ENCODE measurements at places on chromosomes 13 and 19.

GRCh38 chr19:4373601-4374497, 26.5 kb downstream of the SH3GL1 start:
- DNase-seq: no peak

GRCh38 chr13:64482373-64482772, 2747.8 kb downstream of the PCDH9 start:
- no peak for DNase-seq

DNA sequence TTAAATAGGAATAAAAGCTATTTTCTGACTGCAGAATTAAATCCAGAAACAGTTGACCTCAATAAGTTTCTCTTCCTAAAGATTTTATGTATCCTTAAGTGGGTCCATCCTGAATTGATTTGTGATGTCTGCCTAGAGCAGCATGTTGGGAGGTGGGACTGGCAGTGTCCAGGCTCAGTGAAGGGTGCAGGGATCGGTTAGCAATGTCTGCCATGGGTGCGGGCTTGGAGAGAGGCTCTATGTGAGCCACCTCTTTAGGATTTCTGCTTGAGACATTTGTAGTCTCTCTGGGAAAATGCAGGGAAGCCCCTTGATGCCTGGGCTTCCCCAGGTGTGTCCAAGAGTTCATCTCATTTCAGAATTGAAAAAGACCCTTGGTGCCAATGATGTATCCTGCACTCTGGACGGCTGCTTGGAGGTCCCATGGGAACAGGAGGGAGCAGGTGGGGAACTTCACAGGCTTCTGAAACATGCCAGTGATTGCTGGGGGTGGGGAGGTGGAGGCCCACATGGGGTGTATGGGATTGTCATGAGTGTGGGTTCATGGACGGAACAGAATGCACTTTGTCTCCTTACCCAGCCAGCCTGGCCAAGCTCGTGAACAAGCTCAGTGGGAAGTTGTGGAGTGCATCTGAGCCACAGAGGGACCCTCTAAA, 6.2 kb upstream of the COLGALT1 start:
- DNase-seq: no peak

GRCh38 chr19:43765109-43765876, 10.5 kb upstream of the SMG9 start:
- no peak for DNase-seq

DNA sequence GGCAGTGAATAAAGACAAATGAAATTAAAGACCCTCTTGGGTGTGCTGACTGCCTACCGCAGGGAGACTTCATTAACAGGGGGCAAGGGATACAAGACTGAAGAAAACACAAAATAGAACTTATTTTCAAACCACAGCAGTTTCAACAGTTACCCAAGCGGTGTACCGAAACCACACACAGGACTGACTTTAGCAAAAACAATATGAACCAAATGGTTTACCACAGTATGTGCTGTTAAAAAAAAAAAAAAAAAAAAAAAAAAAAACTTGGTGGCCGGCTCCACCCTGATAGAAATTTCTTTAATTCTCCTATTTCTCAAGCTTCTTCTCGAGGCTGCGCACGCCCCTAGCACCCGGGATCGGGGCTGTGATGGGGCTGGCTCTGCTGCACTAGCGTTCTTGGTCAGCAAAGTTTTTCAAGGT, 42.6 kb downstream of the KLF2 start:
- DNase-seq: no peak

DNA sequence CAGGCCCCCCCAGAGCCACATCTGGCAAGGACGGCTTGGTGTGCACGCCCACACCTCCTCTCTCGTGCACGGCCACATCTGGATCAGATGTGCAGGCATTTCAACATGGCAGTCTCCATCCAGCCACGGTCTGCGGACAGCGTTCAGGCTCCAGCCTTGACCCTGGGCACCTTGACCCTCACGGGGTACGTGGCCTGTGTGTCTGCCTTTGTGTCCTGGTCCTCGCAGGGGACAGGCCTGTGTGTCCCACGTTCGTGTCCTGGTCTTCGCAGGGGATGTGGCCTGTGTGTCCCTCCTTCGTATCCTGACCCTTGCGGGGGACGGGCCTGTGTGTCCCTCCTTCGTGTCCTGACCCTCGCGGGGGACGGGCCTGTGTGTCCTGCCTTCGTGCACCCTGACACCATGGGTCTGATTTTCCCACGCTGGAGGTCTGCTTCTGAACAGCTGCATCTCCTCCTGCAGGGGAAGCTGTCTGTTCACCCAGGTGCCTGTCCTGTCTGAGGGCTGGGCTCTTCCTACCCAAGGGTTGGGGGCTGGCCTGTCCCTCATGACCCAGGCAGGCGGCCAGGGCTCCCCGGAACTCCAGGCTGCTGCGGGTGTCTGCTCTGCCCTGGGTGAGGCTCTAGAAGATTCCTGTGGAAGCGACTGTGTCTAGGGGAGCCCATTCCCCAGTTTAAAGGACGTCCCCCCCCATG, 25.3 kb downstream of the RASA3 start:
- no peak for DNase-seq

DNA sequence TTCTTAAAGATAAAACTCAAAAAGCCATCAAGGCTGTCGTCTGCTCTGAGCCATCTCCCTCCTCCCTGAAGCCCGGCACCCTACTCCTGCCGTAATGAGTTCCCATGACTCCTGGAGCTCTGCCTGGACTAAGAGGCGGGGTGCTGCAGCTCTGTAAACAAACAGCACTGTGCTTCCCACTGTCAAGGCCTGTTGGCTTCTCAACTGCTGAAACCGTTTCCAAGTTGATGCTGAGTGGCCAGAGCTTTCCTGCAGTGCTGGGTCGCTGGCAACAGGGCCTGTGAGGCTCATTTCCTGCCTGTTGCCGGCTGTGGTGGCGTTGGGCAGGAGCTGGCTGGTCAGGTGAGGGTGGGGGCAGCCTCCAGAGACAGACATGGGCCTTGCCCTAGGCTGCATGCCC, 26.7 kb upstream of the ISYNA1 start:
- DNase-seq: peak; percentile 94

DNA sequence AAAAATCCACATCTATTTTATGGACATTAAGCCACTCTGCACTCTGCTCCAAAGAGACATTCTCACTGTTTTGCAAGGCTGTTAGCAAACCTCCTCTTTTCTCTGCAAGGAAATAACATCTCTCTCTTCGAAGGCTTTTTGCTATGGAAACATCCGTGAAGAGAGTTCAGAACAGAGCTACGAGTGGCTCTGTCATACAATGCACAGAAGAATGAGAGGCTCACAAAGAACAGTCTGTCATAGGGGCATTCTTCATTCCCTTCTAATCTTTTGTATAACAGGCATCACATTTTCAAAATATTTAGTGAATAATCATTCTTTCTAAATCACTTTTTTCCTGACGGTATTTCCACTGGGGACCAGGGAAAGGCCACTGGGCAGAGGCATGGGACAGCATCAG, 346.1 kb downstream of the IRS2 start:
- DNase-seq: no peak

GRCh38 chr19:9916719-9917118, 19.6 kb downstream of the OLFM2 start:
- DNase-seq: no peak

- no peak for DNase-seq
Measured at GRCh38 chr13:51222686-51223559, 725 bp downstream of the FAM124A start.

- no peak for DNase-seq
Measured at GRCh38 chr13:87453244-87453643, 217.9 kb upstream of the SLITRK5 start.

DNA sequence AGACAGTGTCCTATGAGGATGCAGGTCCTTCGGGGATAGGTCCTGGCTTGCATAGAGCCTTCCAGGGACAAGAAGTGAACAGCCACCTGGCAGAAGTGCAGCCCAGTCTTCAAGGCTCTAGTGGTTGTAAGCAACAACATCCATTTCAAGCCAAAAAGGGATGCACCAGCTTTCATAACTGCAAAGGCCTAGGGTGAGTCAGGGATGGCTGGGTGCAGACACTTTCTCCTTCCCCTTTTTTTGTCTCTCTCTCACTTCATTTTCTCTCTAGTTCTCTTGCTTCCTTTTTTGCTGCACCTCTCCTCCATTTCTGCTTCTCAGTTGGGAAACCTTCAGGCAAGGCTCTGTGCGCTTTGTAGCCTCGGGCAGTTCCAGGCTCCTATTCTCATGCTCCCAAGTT, 196.2 kb upstream of the ZNF536 start:
- no peak for DNase-seq

DNA sequence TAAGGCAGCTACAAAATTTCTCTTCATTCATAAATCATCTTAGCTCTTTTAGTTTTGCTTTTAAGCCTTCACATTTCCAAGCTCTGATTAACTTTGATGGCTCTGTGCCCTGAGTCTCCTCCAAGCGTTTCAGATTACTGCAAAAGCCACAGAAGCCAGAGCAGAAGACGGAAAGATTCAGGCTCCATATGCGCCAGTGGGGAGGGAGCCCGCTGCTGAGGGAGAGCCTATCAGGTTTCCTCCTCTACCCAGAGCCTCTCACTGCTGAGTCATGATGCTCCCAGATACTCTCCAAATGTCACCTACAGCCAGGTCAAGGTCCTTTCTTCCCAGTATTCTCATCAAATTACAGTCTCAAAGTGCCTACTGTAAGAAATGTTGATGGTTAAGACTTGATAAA, 193.6 kb downstream of the RAP2A start:
- peak; percentile 13 for DNase-seq

DNA sequence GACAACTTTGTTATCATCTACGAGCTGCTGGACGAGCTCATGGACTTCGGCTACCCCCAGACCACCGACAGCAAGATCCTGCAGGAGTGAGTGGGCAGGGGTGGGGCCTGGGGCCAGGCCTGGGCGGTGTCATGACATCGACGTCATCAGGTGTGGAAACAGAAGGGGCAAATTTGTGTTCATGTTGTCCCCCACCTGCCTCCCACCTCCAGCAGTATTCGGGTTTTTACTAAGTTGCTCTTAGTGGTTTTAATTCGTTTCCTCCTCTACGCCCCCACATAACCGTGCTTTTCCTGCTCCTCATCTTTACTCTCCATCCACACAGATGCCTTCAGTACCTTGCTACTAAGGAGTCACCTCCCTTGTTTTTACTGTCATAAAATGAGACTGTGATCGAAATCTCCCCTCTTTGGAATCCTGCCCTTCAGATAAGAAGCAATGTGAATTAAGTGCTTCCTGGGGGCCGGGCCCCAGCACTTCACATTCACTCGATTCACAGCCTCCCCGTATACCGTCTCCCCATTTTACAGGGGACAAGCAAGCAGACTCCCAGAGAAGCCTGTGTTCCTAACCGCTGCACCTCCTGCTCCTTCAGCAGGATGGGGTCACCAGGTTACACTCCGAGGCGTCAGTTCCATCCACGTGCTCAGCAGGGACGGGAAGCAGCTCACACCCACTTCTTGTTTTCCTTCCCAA, 10.5 kb downstream of the AP1M1 start:
- DNase-seq: no peak

- DNase-seq: no peak
Measured at GRCh38 chr19:6416658-6417405, 7.8 kb downstream of the KHSRP start.

DNA sequence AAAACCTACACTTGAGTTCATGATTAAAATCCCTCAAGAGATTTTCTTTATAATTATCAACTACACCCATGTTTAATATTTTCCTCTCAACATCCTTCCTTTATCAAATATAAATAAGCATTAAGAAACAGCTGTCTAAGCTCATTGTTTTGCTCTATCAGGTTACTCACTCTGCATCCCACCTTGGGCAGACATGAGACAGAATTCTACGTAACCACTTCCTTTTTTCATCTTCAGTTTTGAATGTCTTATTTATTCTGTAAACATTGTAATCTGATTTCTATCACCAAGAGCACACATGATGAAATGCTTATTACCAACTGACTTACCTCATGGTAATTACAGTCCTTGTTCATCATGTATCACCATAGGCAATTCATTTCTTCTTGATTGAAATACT, 1256.6 kb upstream of the ATXN8OS start:
- DNase-seq: no peak

DNA sequence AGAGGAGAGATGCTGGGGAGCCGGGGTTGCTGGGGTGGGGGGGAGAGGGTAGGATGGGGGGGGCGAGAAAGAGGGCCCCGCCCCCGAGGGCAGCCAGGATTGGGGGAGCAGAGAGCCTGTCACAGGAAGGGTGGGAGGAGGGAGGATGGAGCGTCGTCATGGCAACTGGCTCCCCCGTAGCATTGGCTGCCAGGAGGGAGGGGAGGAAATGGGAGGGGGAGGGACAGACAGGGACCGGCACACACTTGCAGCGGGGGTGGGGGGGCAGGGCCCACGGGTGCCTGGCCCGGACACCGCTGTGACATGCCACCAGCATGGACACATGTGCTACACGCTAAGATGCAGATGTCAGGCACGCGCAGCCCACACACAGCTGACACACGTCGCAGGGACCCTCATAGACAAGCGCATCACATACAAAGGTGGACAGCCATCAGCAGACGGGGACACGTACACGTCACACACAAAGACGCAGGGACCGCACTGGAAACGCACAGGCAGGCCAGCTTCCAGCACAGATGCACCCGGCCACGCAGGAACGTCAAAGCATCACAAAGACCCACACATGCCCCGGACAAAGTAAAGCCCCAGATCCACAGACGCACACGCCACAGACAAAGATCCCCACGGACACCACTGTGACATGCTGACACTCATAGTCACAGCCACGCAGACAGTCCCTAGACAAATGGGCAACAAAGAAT, at the start of gene LMTK3:
TSS of gene LMTK3 (minus strand) at position 36 of the 704 bp plus-strand sequence. CDS start 259 bp downstream, outside the sequence.
- no peak for DNase-seq

DNA sequence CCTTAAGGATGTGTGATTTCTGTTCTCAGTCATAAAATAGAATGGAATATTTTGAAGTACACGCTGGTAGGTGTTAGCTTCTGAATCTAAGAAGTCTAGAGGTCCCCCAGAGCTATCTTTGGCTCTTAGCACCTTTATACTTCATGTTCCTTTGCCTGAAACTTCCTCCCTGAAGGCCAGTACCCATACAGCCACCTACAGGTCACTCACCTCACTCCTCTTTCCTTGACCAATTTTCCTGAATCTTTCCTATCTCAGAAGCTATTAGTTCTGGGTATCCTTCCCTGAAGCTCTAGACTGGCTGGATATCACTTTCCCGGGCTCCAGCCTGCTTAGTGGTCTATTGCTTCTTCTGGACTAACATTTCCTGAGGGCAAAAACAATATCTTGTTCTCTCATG, 93.4 kb upstream of the EDNRB start:
- DNase-seq: no peak

DNA sequence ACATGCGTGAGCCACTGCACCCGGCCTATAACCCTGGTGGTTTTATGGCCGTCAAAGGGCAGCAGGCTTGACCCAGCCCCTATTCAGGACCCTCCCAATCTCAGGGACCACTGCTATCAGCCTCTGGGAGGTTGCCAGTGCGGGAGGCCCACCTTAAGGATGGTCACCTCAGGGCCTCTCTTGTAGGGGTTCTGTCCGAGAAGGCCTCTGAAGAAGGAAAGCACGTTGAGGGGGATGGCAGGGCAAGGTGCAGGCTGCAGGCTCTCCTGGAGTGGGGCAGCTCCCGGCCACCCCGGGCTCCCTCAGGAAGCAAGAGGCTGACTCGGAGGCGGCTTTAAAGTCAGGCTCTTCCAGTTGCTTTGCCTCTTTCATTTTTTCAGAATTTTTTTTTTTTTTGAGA, 6.0 kb upstream of the GRTP1 start:
- DNase-seq: no peak

DNA sequence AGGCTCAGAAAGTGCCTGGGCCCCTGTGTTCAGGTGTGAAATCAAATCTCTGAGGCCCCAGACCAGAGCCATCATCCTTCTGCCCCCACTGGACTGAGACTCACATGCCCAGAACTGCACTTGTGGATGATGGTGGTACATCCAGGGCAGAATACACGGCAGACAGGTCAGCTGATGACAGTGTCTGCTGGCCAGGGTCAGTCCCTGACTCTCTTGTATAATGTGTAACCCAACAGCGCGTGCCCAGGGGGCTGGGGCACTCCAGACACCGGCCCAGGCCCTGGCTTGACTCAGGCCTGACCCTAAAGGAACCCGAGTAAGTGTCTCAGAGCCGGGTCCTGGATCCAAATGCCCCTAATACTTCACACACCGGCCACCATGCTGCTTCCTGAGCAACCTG, 37.4 kb upstream of the GATAD2A start:
- no peak for DNase-seq
